ENCODE measurements at places on chromosomes 12 and 14.

DNA sequence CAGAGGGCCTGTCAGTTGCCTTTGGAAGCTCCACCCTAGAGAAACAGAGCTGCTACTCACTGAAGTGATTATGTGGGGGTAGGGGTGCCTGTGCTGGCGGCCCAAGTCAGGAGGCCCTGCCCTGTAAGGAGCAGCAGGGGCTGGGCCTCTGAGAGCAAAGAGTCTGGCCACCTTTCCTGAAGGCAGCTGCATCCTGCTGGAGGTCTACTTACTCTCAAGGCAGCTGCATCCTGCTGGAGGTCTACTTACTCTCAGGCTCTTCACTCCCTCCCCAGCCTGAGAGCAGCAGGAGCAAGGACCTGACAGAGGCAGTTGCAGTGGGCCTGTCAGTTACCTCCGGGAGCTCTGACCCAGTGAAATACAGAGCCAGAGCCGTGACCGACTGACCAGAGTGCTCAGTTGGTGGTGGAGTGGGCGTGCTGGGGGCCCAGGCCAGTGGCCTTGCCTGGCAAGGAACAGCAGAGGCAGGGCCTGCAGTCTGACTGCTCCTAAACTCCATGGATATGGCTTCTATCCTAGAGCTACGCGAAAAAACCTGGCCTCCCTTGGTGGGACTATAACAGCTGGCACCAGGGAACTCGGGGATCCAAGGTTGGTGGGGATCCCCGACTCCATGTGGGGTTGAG lies 32.3 kb downstream of the RAD51B start:
- DNase-seq, result no peak

DNA sequence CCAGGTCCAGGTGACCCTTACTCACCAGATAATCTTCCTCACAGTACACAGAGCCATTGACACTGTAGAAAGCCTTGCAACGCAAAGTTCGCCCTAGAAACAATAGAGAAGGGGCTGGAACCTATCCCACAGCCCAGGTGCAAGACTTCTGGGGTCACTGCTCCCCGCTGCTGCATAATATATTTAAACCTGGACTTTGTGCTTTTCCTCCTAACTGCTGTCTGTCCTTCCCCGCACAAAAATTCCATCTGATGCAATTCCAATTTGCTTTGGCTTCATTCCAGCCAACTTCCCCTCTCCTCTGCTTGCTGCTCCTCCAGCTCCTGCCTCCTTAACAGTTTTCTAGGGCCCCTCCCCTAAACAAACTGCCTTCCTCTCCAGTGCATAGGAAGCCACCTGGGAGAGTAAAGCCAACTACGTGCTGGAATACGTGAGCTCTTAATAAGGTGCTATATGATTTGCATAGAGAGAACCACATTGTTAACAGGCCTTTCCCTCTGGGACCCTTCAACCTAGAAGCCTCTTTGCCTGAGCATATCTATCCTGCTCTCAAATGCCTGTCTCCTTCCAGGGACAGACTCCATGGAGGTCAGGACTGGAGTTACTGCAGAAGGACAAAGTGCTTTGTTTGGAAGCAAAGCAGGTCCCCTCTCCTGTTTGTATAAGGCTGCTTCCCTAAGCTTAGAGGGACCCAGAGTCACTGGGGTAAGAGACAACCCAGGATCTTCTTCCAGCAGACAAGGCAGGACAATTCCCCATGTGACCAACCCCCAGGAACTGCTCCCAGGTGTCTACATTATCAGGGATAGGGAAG lies 5.5 kb downstream of the AJUBA start:
- DNase-seq, result no peak

DNA sequence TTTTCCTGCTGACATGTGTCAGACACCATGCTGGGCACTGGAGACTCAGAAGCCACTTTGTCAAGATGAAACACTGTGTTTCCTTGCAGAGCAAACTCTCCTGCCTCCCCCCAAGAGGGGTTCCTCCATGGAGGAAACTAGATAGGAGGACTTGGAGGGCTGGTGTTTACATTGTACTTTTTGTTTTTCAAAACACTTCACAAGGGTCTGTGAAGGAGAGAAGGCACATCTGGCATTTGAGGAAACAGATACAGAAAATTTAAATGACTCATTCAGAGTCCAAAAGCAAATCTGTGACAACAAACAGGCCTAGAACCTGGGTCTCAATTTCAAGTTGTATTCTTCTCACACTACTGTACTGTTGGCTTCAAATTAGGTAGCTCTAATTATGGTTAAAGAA lies 6.7 kb upstream of the CDKL1 start:
- DNase-seq, result no peak

DNA sequence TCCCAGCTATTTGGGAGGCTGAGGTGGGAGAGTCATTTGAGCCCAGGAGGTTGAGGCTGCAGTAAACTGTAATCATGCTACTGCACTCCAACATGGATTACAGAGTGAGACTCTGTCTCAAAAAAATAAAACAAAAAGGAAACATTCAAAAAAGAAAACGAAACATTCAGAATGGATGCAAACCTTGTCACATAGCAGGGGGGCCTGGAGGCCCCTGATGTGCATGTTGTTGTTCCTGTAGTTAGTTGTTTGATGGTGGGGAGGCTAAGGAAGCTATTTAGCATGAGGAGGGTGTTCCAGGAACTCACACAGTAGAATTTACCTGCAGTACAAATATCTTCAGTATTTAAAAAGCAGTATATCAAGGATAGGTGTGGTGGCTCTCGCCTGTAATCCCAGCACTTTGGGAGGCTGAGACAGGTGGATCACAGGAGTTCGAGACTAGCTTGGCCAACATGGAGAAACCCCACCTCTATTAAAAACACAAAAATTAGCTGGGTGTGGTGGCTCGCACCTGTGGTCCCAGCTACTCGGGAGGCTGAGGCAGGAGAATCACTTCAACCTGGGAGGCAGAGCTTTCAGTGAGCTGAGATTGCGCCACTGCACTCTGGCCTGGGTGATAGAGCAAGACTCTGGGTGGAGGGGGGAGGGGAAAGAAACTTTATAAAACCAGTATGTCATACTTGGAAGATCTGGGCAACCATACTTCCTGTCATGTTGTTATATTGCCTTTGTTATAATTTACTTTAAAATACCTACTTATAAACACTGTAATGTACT lies 17.6 kb upstream of the AEBP2 start:
- no peak for DNase-seq

DNA sequence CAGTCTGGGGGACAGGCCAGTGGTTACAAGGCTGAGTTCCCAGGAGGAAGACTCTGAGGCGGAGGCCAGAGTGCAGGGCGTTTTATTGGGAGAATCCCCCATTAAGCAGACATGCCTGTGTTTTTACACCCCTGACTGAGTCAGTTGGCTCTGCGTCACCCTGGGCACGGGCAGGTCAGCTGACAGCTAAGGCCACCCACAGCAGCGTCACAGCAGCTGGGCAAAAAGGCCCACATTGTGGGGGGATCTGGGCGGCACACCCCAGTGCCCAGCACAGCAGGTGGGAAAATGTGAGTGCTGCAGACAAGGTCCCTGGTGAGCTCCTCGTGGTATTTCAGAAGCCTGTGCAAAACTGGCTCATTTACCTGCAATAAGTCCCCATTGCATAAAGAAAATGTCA lies 184.7 kb downstream of the AACS start:
- no peak for DNase-seq

GRCh38 chr12:468671-469389 lies 9.1 kb downstream of the B4GALNT3 start:
- no peak for DNase-seq

GRCh38 chr12:56154818-56155217 lies 2.4 kb downstream of the MYL6B start:
- DNase-seq, result no peak

DNA sequence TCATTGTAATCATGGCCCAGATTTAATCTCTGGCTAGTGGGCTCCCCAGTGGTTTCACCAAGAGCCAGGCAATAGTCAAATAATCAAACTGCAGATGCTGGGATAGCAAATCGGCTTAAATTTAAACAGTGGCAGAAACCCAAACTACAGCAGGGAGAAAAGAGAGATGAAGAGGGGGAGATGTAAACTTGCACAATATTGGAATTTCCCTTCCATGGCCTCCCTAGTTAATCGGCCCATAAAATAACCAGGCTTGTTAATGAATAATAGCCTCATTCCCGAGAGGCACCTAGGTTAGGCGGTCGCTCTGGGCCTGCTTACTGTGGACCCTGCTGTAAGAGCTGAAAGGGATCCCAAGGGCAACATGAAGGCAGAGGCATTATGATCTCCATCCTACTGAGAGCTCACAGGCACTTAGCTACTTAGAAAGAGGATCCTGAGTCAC lies 116.2 kb downstream of the NUAK1 start:
- no peak for DNase-seq

GRCh38 chr12:49366652-49367380 lies 446 bp upstream of the SPATS2 start:
- DNase-seq, result peak; percentile 89

DNA sequence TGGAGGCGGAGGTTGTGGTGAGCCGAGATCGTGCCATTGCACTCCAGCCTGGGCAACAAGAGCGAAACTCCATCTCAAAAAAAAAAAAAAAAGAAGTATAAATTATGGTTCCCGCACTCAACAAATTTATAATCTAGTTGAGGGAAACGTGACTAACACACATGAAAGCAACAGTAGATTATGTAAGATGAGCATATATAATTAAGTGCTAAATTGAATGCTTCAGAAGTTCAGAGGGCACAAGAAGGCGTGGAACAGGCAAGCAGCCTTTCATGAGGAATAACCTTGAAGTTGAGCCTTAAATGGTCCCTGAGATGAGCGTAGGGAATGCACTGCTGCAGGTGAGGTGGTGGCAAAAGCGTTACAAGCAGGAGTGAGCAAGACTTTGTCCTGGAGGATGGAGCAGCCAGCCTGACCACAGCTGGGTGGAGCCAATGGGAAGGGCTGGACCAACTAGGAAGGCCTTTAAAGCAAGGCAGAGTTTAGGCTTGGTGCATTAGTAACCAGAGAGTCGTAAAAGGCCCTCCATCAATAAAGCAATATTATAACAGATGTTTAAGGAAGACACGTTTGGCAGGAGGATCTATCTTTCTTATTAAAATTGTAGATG lies 30.6 kb upstream of the TUBA1A start:
- DNase-seq, result no peak

DNA sequence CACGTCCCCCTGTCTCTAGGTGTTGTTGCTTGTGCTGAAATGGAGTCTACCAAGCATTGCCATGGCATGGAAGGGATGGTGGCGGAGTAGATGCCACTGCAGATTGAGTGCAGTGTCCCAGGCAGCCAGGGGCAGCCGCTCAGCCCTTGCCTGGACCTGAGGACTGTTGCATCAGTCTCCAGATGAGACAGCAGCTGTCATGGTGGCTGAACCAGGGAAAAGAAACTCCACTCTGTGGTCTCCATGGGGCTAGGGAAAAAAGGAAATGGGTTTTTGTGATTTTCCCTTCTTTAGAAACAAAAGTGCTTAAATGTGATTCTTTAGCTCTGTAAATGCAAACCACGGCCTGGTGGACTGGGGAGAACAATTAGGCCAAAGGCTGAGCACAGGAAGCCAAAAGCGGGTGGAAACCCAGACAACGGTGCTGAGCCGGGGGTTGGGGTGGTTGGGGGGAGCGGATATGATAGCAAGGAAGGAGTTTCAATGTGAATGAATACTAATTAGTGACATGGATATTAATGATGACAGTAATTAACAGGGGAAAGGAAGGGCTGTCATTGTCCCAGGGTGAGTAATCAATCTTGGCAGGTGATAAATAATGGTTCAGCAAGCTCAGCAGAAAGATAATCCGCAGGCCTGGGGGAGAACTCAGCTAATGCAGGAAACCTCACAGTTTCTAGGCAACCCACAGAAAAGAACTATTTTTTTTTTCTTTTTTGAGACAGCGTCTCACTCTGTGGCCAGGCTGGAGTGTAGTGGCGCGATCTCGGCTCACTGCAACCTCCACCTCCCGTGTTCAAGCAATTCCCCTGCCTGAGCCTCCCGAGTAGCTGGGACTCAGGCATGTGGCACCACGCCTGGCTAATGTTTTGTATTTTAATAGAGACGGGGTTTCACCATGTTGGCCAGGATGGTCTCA lies 442.6 kb downstream of the DPF3 start:
- peak; percentile 58 for DNase-seq

- no peak for DNase-seq
These were observed 5.0 kb downstream of the AJUBA start for GRCh38 chr14:22977434-22977683.

GRCh38 chr14:63773504-63773903 lies 45.6 kb upstream of the SGPP1 start:
- DNase-seq, result no peak

DNA sequence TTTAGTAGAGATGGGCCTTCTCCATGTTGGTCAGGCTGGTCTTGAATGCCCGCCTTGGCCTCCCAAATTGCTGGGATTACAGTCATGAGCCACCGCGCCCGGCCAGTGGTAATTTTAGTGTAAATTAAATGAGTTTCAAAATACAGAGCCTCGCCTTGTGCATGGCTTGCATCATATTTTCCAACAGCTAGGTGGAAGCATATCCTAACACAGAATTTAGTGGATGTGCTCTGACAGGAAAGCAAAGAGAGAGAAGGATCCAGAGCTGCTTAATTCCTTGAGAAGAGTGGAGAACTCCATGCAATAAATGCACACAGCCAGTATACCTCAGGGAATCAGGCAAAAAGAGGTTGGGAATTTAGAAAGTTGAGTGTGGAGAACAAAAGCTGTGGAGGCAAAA lies 2.5 kb downstream of the OR6C2 start:
- no peak for DNase-seq

DNA sequence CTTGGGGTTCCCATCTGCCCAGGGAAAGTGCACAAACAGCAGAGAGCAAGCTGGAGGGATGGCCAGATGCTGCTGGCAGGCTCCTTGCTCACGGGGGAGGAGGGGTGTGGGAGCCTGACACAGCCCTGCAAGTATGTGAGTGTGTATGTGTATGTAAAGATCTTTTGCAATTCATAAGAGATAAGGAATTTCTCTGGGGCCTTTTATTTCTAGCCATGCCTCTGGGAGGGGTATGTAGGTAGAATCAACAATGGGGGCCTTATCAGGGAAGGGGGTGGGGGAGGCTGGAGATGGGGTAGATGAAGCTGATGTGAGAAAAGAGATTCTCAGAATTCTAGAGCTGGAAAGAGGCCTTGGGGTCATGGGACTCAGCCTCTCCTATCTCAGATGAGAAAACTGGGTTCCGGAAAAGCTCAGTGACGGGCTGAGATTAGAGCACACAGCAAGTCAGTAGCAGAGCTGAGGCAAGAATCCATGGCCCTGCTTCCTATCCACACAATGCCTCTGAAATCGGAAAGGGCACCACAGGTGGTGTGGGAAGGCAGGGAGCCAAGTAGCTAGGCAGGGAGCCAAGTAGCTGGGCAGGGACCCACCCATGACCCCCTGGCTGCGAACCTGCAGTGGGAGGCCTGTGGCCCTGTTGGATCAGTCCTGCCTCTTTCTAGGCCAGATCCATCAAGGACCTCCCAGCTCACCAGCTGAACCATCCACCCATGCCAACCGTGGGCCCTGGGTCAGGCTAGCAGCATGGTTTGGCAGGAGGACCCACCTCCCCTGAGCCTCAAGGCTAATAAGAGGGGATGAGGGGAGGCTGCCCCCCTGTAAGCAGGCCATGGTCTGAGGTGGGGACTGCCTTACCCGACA lies 54.7 kb downstream of the PLEKHG3 start:
- no peak for DNase-seq

DNA sequence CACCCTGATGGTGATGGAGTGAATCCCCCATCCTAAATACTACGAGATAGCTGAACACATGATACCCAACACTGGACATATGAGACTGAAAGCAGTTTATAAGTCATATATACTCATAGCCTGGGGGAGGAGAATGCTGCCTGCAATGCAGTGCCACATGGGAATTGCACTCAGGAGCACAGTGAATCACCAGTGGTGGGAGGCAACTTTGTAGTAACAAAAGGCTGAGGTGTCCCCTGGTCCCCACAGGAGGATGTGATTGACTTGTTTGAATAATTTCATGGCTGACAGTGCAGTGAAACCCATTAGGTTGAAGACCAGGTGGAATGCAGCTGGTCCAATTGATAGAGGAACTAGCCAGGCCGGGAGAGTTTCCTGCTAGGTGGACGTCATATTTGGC lies 20.2 kb downstream of the CCDC38 start:
- DNase-seq, result no peak

Measured in CD4-positive, alpha-beta T cell treated with Interferon alpha-2 for 1 hour (primary cell).